HFFc6 (cell line): ENCODE measurements at places on chromosomes 6 and 20.
A peak's percentile ranks its signal among the peaks of the same experiment; 100 is the strongest.

GRCh38 chr20:57148263-57148662, 118.2 kb downstream of the BMP7 start:
- H3K4me1 ChIP-seq, result no peaks in the 10 kb centered on the region
- H3K4me3 ChIP-seq, result no peak overlapping the region
- no peaks in the 10 kb centered on the region for H3K36me3 ChIP-seq
- DNase-seq, result no peak

DNA sequence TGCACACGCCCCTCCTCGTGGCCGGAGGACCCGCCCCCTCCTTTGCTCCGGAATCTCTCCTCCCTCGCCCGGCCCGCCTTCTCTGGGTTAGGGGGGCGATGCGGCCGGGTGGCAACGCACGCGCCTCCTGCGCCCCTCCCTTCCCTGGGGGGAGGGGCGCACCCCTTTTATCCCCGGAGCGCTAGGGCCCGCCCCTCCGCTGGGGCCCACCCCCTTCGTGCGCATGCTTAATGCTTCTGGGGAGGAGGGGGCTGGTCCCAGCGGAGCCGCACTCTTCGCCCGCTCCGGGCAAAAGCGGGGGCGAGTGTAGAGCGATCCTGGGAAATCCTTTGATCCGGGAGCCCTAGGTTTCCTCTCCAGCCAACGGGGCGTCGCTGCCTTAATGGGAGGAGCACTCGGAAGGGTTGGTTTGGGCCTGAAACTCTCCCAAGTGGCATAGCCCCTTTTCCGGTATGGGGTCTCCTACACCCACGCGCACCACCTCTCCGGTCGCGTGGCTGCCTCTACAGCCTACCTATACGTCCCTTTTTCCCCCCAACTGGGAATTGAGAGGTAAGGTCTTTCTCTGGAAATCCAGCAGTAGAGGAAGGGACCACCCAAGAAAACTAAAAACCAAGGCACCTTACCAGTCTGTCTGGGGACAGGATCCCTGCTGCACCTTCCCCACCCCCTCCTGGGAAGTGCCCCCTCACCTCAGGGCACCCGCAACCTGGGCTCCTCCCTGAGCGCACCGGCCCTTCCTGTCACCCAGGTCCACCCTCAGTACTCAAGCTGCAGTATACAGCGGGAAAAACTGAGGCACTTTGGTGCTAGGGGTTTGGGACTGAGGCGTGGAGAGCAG, 2.1 kb downstream of the SOX12 start:
- peak overlapping the region; percentile 88 for H3K4me3 ChIP-seq
- DNase-seq, result peak; percentile 79
- peak overlapping the region; percentile 65 for H3K27ac ChIP-seq
- peaks cover 15% of the 10 kb centered on the region for H3K36me3 ChIP-seq
- H3K4me1 ChIP-seq, result peaks cover 46% of the 10 kb centered on the region

DNA sequence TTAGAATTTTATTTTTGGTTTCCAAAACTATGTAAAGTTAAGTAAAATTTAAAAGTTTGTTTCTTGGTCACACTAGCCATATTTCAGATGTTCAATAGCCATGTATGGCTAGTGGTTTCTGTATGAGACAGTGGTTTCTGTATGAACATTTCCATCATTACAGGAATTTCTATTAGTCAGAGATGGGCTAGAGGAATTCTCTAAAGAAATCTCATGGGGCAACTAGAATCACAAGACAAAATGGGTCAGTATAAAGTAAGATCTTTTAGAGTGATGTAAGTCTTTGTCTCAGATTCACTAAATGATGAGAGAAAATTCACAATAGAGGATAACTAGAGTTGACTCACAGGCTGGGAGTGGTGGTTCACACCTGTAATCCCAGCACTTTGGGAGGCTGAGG, 149.0 kb downstream of the FUT9 start:
- H3K36me3 ChIP-seq, result no peaks in the 10 kb centered on the region
- H3K4me1 ChIP-seq, result no peaks in the 10 kb centered on the region
- H3K27me3 ChIP-seq, result no peaks in the 10 kb centered on the region
- no peak overlapping the region for H3K27ac ChIP-seq
- H3K4me3 ChIP-seq, result no peak overlapping the region

GRCh38 chr6:136539967-136540652, 10.1 kb downstream of the MAP7 start:
- H3K4me3 ChIP-seq, result no peak overlapping the region
- H3K27ac ChIP-seq, result no peak overlapping the region
- DNase-seq, result no peak
- H3K4me1 ChIP-seq, result no peaks in the 10 kb centered on the region
- peaks cover 3% of the 10 kb centered on the region; the same call in 1 of the 2 replicates for H3K36me3 ChIP-seq
- peaks cover 14% of the 10 kb centered on the region for H3K27me3 ChIP-seq

- H3K36me3 ChIP-seq, result peaks cover 4% of the 10 kb centered on the region; the same call in 1 of the 2 replicates
- H3K27me3 ChIP-seq, result peaks cover 7% of the 10 kb centered on the region
- peak; percentile 49 for DNase-seq
Measured at GRCh38 chr20:25867776-25868649, 171.4 kb upstream of the ZNF337 start.

GRCh38 chr6:54415517-54415916, 107.3 kb downstream of the TINAG start:
- DNase-seq, result no peak
- no peak overlapping the region for H3K4me3 ChIP-seq
- no peaks in the 10 kb centered on the region for H3K36me3 ChIP-seq
- H3K27ac ChIP-seq, result no peak overlapping the region
- H3K27me3 ChIP-seq, result no peaks in the 10 kb centered on the region
- H3K4me1 ChIP-seq, result peaks cover 20% of the 10 kb centered on the region

DNA sequence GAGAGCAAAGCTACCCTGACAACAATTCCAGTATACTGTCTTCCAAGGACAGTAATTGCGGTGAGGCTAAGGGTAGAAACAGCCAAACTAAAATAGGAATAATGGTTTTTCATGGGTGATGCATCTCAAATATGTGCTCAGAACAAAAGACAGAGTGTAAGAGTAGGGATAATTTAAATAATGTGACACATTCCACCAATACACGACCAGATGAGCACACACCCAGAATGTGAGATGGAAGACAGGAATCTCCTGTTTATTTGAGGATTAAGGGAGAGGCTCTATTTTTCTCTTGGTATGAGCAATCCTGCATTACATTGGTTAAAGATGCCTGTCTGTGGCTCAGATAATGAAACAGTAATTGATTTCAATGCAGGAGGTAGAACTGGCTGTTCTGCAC, 292.9 kb upstream of the ZFP64 start:
- DNase-seq, result peak; percentile 1
- peak overlapping the region; percentile 10; the same call in 1 of the 2 replicates for H3K4me3 ChIP-seq
- no peaks in the 10 kb centered on the region for H3K36me3 ChIP-seq

GRCh38 chr6:42520786-42521607, 42.8 kb upstream of the UBR2 start:
- DNase-seq, result peak; percentile 83
- peaks cover 2% of the 10 kb centered on the region; the same call in 1 of the 2 replicates for H3K27me3 ChIP-seq
- peak overlapping the region; percentile 76 for H3K27ac ChIP-seq
- H3K36me3 ChIP-seq, result peaks cover 5% of the 10 kb centered on the region; the same call in 1 of the 2 replicates
- peaks cover 34% of the 10 kb centered on the region for H3K4me1 ChIP-seq

GRCh38 chr6:33676416-33677142, 34.9 kb downstream of the UQCC2 start:
- no peak overlapping the region; the same call in 1 of the 2 replicates for H3K4me3 ChIP-seq
- no peak for DNase-seq
- H3K36me3 ChIP-seq, result peaks cover 16% of the 10 kb centered on the region
- H3K27me3 ChIP-seq, result peaks cover 2% of the 10 kb centered on the region
- peaks cover 59% of the 10 kb centered on the region for H3K4me1 ChIP-seq

DNA sequence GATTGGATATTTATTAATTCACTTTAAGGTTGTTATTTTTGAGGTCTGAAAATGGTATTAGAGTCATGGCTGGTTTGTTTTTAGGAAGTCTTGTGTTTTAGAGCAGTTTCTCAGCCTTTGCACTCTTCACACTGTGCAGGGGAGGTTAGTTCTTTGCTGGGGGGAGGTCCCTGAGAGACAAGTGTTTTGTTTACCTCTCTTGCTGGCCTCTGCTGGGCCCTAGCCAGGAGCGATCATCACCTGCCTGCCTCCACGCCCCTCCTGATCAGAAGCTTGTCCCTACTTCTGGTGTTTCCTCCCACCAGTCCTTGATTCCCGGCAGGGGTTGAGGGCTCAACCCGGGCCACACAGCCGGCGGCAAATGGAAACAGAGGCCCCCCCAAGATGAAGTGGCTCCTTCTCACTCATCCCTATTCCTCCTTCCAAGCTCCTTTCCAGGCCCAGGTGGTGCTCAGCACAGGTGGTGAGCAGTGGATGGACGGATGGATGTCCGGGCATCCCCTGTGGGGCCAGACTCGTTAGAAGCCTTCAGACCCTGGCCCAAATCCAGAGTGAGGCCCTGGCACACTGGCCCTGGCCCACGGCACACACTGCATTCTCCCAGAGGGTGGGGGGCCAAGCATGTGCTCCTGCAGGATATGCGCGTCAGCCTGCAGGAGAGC, 51.3 kb downstream of the GRM4 start:
- no peak for DNase-seq
- peaks cover 51% of the 10 kb centered on the region for H3K27me3 ChIP-seq
- H3K27ac ChIP-seq, result no peak overlapping the region
- H3K4me3 ChIP-seq, result no peak overlapping the region
- no peaks in the 10 kb centered on the region for H3K4me1 ChIP-seq

GRCh38 chr6:113530769-113531168, 326.4 kb upstream of the MARCKS start:
- H3K4me1 ChIP-seq, result peaks cover 25% of the 10 kb centered on the region
- H3K27me3 ChIP-seq, result no peaks in the 10 kb centered on the region
- no peak overlapping the region for H3K4me3 ChIP-seq
- H3K36me3 ChIP-seq, result no peaks in the 10 kb centered on the region
- H3K27ac ChIP-seq, result peak overlapping the region; percentile 76

DNA sequence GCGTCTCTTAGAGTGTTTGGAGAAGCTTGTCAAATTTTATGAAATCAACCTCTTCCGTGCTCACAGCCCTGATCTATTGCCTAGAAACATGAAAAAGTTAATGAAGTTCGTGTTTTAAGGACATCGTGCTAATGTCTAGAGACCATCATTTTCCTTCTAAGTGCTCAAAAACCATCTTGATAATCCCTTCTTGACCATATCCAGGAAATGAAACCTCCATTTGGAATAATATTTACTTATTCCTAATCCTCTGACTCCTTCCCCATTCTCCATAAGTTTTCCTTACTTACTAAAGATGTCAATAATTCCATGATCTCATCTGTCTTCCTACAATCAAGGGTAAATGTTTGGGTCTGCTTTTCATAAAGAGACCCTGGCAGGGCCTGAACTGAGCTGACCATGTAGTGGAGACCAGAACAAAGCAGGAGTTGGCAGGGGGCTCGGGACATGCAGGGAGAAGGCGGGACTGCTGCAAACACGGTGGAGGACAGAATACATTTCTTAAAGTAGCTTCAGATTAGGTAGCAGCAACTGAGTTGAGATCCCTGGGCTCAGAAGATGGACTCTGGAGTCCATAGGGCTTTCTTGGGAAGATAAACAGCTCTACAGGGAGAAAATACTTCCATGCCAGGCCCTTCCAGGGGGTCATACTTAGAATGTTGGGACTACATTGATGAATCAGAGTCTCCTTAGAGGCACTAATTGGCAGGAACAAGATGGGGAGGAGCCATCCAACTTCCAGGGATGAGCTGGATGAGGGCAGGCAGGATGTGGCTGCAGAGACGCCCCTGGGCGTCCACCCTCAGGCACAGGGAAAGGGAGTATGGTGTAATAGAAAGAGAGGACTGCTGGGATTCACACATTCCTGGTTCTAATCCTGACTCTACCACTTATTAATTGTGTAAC, 100.7 kb downstream of the RIN2 start:
- peak; percentile 19 for DNase-seq
- no peaks in the 10 kb centered on the region for H3K27me3 ChIP-seq
- H3K4me3 ChIP-seq, result no peak overlapping the region
- H3K27ac ChIP-seq, result peak overlapping the region; percentile 55

DNA sequence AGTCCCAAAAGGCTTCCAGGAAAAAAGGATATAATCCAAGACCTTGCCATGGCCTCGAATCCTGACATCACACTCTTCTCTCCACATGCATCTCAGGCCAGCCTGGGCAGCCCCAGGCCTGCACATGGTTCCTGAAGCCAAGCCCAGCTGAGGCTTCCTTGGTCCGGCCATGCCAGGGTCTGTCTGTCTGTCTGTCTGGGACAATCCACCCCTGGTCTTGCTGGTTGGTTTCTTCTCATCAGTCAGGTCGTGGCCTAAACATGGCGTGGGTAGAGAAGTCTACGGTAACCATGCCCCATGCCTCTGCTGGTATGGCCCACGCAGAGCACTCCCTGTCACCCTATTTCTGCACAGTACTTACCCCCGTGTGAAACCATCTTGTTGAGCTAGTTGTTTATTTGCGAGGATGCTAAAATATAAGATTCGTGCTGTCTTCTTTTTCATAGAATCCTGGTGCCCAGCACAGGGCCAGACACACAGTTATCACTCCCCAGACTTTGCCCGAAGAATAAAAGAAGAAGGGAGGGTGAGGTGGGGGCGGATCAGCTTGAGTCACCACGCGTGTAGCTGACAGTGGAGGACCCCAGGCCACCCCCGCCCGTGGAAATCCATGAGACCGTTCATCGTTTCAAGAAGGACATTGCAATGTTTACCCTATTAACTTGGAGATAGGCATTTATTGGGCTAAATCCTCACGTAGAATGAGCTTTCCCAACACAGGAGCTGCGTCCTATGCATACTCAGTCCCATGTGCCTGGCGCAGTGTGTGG, 107.2 kb downstream of the RNASET2 start:
- H3K36me3 ChIP-seq, result no peaks in the 10 kb centered on the region; the same call in 1 of the 2 replicates
- H3K27ac ChIP-seq, result no peak overlapping the region
- H3K4me1 ChIP-seq, result no peaks in the 10 kb centered on the region
- peaks cover 3% of the 10 kb centered on the region; the same call in 1 of the 2 replicates for H3K27me3 ChIP-seq
- DNase-seq, result no peak
- H3K4me3 ChIP-seq, result no peak overlapping the region

GRCh38 chr6:107154131-107154800, 39.0 kb upstream of the BEND3 start:
- H3K27me3 ChIP-seq, result no peaks in the 10 kb centered on the region; the same call in 1 of the 2 replicates
- H3K4me3 ChIP-seq, result no peak overlapping the region
- H3K4me1 ChIP-seq, result peaks cover 7% of the 10 kb centered on the region; the same call in 1 of the 2 replicates
- H3K36me3 ChIP-seq, result no peaks in the 10 kb centered on the region

GRCh38 chr6:105892577-105893262, 193.4 kb upstream of the PRDM1 start:
- DNase-seq, result no peak
- H3K27ac ChIP-seq, result no peak overlapping the region
- no peaks in the 10 kb centered on the region for H3K36me3 ChIP-seq
- 0 out of 2 replicates have a peak, but pooled peaks cover 1% of the 10 kb centered on the region for H3K27me3 ChIP-seq

DNA sequence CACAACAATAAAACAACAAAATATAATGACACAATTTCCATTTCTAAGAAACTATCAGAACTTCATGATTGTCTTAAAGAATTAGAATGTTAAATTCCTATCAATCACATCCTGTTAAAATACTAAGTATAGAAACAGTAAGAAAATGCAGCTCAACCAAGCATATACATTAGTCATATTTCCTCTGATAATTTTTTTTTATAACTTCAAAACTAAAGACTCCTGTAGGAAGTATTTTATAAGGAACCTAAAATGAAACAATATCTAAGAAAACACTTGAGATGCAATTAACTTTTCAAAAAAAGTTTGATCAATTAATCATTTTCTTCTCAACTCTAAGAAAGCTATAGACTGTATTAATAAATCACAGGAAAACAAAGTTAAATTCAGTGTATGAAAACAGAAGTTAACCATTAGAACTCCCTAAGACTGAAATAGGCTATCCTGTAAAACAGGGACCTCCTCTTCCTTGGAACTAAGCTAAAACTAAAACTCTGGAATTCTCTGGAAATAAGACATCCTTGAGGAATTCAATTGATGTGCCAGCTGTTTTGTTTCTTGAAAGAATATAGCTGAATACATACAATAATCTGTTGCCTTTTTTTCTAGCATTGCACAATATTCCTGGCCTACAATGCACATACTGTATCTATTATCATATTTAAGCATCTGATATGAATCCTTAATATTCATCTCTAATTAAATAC, 19.8 kb downstream of the FKBP5 start:
- H3K36me3 ChIP-seq, result no peaks in the 10 kb centered on the region
- peak overlapping the region; percentile 83 for H3K4me3 ChIP-seq
- H3K27me3 ChIP-seq, result no peaks in the 10 kb centered on the region
- peak overlapping the region; percentile 97 for H3K27ac ChIP-seq
- no peak for DNase-seq
